Kasumi-1 (cell line): ENCODE measurements at places on chromosomes 7 and 10.

DNA sequence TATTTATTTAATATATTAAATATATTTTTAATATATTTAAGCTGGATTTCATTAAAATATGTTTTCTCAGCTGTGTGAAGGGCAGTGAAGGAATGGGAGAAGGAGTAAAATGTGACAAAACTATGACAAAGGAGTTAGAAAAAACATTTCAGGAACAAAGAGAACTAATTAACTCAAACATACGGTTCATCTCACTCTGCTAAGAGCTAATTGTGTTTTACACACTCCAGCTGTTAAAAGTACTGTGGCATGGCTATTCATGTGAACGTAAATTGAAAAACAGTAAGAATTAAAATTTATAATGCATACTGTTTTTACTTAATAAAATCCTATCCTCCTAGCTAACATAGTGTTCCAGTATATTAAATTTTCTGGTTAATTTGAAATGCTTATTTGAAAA, 262.5 kb upstream of the GNAI1 start:
- no peak for DNase-seq

DNA sequence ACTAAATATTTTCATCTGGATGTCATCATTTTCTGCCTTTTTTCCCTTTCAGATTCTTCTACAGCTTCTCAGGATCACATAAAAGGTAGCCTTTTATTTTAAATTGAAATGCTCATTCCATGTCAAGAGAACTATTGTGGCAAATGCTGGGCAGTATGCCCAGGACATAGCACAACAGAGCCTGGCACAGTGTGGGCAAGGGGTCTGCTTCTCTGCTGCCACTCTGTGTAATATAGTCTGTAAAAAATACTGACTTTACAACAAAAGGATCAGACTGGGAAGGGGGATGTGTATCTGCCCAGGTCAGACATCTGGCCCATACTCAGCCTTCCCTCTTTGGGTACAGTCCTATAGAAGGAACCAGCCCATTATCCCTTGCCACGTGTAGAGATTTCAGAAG, 62.7 kb downstream of the CUZD1 start:
- no peak for DNase-seq

DNA sequence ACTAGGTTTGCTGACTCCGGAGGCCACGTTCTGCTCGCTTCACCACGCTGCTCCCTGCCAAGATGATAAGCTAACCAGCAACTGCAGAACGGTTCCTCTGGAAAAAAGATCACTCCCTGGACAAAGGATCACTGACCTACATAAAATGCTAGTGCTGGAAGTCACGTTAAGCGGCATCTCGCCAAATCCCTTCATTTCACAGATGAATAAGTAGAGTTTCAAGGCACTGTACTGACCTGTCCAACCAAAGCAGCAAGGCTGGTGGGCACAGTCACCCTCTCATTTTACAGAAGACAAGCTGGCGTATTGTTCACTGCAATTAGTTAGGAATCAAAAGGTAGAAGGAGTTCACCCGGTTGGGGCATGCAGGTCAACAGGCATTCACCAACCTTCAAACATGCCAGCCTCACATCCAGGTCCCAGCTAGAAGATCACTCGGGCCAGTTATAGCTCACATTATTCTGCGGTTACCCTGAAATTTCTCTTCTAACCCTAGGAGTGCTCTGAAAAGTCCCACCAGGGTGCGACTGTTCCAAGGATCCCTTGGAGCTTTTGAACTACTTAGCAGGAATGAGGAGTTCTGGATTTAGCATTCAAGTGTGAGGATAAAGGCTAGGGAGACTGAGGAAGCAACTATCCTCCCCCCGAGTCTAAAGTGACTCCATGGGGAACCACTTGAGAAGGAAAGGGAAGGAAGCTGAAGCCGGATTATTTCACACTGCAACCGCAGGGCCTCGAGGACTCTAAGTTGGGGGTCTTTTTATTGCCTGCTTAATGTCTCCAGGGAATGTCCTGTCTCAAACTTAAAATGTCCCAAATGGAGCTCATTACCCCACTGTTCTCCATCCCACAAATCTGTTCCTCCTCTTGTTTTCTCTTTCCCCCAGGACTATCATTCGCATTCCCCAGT, 32.8 kb downstream of the HIPK2 start:
- DNase-seq = no peak

- no peak for DNase-seq
Measured at GRCh38 chr10:86830043-86830591, 73.7 kb downstream of the BMPR1A start.

DNA sequence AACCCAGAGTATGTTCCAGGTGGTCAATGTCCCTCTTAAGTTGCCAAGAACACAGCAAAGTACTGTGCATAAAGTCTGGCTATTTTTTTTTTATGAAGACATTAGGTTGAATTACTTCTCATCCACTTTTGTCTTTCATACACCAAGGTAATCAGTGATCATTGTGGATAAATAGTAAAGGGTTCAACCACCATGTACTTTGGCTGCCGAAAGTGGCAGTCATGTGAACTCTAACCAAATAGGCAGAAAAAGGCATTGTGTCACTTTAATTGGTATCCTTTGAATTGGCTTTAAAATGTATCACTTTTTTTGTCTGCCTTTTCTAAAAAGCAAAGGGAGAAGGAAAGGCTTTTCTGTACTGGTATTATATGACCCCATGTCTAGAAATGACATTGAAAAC, 7.3 kb downstream of the ITIH2 start:
- DNase-seq = no peak

GRCh38 chr10:117272195-117273076, 31.5 kb downstream of the SLC18A2 start:
- no peak for DNase-seq
